ENCODE measurements at places on chromosomes 2 and 18. TPM values are rescaled to one million over a fixed set of nuclear protein-coding genes. Genes with fewer than 3 reads are reported as not detected.

TRIM43 gene
- not detected for total RNA-seq

GALM gene
- 2.7 TPM for total RNA-seq

SNTG2 gene
- total RNA-seq = 0.98 TPM

CYTIP gene
- 2.0 TPM for total RNA-seq

PSTPIP2 gene
- total RNA-seq = 1.2 TPM

SERPINB2 gene
- under 0.01 TPM for total RNA-seq

MAP2 gene
- total RNA-seq = 767 TPM

ABCG5 gene
- total RNA-seq = not detected

TP53I3 gene
- 17.7 TPM for total RNA-seq

HOXD13 gene
- not detected for total RNA-seq

CCDC74A gene
- 3.7 TPM for total RNA-seq

HSBP1L1 gene
- 1.5 TPM for total RNA-seq

ERFE gene
- total RNA-seq = 0.74 TPM

NOTO gene
- total RNA-seq = not detected

GAL3ST2 gene
- 0.74 TPM for total RNA-seq

ME2 gene
- total RNA-seq = 80.6 TPM

TRIM54 gene
- total RNA-seq = not detected

ZBTB7C gene
- 2.0 TPM for total RNA-seq

SCG2 gene
- 81.9 TPM for total RNA-seq

All from temporal lobe (tissue), 4 donors.